Right renal cortex interstitium (tissue), 3 donors: ENCODE measurements at places on chromosomes 16 and 17.

DNA sequence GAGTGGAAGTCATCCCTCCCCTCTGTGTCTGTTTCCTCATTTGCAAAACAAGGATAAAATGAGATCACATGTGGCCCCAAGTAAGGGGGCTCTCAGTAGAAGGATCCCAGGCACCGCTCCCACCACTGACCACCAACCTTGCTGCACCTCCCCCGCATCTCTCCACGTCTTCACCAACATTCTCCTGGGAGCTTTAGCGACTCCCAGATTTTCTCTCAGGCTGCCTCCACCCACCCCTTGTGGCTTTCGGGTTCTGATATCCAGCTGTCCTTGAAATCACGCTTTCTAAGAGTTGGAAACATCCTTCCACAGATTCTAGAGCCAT lies 16.4 kb upstream of the NTN1 start:
- DNase-seq, result no peak

GRCh38 chr17:9116861-9117568 lies 95.7 kb downstream of the NTN1 start:
- DNase-seq, result no peak

- no peak for DNase-seq
Observed at GRCh38 chr17:44979426-44979995, 11.4 kb upstream of the C1QL1 start.

DNA sequence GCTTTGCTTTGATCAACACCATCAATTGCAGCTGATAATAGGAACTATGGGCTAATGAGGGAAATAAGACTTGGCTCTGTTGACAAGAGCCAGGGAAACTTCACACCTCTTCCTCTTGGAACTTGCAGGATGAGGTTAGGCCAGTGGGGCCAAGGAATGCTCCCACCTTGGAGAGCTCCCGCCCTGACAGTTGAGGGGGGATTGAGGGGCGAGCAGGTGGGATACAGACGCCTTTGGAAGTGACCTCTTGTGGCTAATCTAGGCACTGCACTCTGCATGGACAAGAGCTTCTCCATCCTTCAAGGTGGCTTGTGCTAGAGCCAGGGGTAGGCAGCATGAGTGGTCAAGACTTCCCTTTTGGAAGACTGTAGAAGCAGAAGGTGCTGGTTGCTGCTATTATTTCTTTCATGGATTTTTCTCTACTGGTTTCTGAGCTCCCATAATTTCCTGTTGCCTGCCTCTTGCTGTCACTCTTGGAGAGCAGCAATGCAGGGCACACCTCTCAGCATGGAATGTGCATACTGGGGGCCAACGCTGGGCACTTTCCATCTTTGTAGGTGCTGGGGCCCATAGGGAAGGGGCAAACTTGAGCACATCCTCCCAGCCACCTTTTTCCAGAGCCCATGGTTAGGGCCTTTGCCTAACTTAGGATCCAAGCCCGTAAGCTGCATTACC lies 2.3 kb upstream of the PHF12 start:
- no peak for DNase-seq

DNA sequence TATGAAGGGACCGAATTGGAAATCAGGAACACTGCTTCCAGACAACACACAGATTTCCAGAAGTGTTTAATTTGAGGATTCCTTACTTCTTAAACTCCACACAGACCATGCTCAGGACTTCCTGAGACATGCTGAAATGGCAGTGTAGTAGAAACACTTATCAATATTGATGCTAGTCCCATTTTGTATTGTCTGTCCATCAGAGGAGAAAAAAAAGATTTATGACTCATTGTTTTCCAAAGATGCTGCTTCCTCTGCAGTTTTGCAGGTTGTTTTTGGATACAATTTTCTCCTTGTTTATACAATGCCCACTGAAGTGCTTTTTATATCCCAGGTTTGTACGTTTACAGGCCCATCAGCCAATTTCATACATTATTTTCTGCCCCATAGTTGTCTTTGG lies 68.3 kb upstream of the TANC2 start:
- DNase-seq, result no peak

DNA sequence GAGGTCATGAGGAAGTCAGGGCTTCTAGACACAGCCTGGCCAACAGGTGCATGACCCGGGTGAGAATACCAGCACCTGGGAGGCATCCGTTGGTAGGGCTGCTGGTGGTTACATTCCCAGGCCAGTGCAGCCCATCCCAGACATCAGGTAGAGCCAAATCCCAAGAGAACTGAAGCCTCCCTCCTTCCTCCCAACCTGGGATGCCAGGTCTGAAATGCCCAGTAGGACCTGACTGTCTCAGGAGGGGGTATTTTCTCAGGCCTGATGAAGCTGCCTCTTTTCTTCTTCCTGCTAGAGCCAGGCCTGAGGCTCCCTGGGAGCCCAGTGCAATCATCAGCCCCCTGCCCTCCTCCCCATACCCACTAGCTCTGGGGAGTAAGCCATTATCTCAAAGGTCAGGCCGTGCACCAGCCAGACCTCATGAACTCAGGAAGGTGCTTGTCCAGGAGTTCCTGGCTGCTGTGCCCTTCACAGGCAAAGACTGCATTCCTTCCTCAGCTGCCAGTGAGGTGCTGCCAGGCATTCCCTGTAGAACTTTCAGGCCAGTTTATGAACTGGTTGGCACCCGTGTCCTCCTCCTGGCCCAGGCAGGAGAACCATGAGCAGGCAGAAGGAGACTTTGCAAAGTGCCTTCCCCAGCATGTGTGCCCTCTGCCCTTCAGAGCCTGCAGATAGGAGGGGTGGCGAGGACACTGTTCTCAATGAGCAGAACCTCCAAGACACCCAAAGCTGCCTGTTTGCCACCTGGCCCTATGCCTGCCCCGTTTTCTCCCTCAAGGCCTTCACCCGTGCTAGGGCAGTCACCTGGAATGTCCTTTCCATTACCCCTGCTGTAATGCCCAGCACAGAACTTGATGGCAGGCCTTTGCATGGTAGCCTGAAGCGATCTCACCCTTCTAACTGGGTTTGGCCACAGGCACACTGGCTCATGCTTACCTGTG lies 7.6 kb downstream of the TBX2 start:
- DNase-seq, result no peak

- DNase-seq, result no peak
Observed at GRCh38 chr17:27240802-27241155, 53.1 kb upstream of the WSB1 start.

- DNase-seq, result no peak
Observed at GRCh38 chr17:79955167-79955549, 80.5 kb downstream of the TBC1D16 start.

- no peak for DNase-seq
Observed at GRCh38 chr16:75196836-75197235, 10.1 kb downstream of the CTRB2 start.

DNA sequence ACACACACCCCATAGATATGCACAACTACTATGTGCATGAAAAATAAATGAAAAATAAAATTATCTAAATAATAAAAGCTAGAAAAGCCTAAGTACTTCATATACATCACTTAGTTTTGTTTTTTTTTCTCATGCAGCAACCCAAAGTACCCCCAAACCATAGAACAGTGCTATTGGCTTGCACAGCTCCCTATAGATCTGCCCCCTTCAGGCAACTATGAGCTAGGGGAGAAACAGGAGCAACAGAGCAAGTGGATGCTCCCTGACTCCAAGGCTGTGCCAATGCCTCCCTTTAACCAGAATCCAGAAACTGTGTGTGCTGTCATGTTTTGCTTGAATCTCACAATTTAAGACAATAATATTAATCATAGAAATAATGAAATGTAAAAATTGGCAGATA lies 605.5 kb downstream of the TOX3 start:
- no peak for DNase-seq
